Prostate gland (tissue), 2 donors: ENCODE measurements at places on chromosomes 7 and 10. TPM values are rescaled to one million over a fixed set of nuclear protein-coding genes. Genes with fewer than 3 reads are reported as not detected.

Gene CLRN3
- not detected for total RNA-seq

Gene SORBS1
- total RNA-seq = 84.6 TPM

Gene SPAM1
- 0.62 TPM for total RNA-seq

Gene MMRN2
- 26.1 TPM for total RNA-seq

Gene MAD1L1
- total RNA-seq = 91.9 TPM

Gene SPACDR
- total RNA-seq = not detected

Gene PEX1
- 17.3 TPM for total RNA-seq

Gene EXOC4
- 48.9 TPM for total RNA-seq

Gene ZPBP
- 13.6 TPM for total RNA-seq

Gene CRHR2
- not detected for total RNA-seq

Gene NRP1
- total RNA-seq = 23.0 TPM
